ENCODE measurements at places on chromosomes 7 and 10.

GRCh38 chr10:132036887-132037675 is 28.7 kb upstream of the JAKMIP3 start:
- DNase-seq: no peak

DNA sequence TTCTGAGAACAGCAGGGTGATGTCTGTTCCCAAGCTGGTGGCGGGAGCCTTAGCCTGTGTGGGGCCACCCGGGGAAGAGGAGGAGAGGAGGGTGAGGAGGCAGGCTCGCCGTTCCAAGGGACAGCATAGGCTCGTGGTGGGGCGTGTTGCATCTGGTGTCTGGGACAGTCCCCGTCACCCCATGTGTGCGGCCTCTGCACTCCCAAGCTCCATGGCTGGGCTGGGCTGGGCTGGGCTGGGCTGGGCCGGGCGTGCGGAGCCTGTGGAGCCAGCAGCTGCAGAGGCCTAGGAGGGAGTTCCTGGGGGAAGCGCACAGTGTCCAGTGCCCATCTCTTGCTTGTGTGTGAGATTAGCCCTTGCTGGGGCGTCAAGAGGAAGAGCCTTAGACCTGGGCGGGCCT is 20.9 kb upstream of the TTYH3 start:
- no peak for DNase-seq

- DNase-seq: no peak
These were observed 422.6 kb upstream of the NUPR2 start for GRCh38 chr7:56538541-56539429.

DNA sequence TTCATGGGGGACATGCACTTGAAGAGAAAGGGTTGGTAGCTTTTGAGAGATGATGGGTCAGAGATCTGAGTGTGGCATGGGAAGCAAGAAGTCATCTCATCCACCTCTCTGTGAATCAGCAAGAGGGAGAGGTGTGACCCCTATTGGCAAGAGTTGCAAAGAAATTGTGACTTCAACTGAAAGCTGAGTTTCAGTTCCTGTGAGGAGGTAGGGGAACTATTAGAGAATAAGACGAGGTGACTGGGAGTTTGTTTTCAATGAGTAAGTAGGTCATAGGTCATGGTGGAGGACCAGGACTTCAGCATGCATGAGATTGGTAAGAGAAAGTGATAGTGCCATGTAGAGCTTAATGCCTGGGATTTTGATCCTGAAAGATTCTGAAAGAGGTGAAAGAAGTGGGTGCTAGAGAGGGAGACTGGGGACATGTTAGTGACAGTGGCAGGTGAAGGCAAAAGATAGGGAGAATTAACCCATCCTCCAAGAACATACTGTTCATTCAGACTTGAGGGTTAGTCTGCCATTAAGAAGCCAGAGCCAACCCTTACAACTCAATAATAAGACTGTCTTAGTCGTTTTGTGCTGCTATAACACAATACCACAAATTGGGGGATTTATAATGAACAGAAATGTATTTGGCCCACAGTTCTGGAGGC is 75.5 kb upstream of the CAPZA2 start:
- DNase-seq: no peak

DNA sequence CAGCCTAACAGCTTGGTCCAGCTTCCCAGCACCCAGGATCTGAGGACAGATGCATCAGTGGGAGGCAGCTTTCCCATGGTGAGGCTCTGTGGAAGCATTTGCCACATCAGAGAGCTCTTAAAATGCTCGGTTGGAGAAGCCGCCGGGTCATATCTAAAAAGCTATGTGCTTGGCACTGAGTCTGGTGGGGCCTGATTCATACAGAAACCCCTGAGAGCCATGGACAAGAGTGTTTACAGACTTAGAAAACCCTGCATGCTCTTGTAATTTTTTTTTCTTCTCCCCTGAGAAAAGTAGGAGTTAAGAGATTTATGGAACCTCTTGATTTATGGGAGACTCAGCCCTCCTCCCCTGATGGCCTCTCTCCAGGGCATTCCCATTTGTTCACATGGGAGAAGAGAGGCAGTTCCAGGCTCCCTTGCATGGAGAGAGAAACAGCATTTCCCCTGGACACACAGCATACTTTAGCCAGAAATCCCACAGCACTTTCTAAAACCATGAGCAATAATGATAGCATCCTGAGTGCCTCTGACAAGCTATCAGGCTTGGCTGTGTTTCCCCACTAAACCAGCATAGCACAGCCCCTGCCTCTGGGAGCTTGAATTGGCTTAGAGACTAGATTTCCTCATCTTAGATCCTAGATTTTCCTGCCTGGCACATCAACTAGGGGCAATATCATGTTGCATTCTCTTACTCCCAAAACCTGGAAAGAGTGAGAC is 322.1 kb upstream of the AUTS2 start:
- no peak for DNase-seq

- DNase-seq: no peak
These were observed 9.3 kb upstream of the PPP1R3A start for GRCh38 chr7:113928112-113928511.

DNA sequence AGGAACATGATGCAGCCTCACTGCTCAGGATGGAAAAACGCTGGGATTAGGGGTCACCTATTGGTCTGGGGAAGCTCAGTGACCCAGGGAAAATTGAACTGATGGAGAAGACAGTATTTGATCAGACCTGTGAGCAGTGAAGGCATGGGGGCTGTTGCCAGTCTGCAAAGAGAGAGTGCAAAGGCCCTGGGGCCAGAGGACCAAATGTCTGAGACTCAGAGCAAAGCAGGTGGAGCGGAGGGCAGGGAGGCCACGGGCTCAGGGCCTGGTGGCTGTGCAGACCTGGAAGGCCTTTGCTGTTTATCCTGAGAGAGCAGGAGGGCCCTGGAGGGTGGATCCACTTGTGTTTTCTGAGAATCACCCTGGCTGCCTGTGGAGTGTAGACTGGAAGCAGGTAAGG is 67.1 kb downstream of the INPP5A start:
- DNase-seq: no peak

DNA sequence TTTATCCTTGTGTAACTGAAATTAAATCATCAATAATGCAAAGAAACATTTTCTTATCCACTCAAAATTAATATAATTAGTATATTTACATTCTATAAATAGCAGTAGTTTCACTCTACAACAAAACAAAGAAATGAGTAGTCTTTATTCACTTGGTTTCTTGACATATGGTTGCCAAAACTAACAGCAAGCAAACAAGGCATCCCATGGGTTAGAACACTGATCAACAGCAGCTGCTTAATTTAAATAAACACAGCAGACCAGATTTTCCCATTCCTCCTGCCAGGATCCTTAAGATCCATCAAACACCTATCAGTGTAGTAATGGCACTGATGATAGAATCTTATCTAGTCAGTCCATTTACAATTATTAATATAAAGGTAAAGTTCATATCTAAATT is 22.1 kb downstream of the NCAPG2 start:
- no peak for DNase-seq

GRCh38 chr10:35191523-35191922 is 64.9 kb downstream of the CREM start:
- no peak for DNase-seq

- no peak for DNase-seq
These were observed 17.0 kb upstream of the C1GALT1 start for GRCh38 chr7:7165372-7165771.

DNA sequence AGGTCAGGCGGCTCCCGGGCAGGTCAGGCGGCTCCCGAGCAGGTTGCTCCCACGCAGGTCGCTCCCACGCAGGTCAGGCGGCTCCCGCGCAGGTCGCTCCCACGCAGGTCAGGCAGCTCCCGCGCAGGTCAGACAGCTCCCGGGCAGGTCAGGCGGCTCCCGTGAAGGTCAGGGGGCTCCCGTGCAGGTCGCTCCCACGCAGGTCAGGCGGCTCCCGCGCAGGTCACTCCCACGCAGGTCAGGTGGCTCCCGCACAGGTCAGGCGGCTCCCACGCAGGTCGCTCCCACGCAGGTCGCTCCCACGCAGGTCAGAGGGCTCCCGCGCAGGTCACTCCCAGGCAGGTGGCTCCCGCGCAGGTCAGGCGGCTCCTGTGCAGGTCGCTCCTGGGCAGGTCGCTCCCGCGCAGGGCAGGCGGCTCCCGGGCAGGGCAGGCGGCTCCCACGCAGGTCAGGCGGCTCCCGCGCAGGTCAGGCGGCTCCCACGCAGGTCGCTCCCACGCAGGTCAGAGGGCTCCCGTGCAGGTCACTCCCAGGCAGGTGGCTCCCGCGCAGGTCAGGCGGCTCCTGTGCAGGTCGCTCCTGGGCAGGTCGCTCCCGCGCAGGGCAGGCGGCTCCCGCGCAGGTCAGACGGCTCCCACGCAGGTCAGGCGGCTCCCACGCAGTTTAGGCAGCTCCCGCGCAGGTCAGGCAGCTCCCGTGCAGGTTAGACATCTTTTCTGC is 30.7 kb downstream of the PTPRN2 start:
- DNase-seq: no peak

GRCh38 chr7:118059209-118059608 is 124.8 kb upstream of the LSM8 start:
- no peak for DNase-seq

GRCh38 chr7:138784692-138785091 is 13.1 kb upstream of the TMEM213 start:
- no peak for DNase-seq

DNA sequence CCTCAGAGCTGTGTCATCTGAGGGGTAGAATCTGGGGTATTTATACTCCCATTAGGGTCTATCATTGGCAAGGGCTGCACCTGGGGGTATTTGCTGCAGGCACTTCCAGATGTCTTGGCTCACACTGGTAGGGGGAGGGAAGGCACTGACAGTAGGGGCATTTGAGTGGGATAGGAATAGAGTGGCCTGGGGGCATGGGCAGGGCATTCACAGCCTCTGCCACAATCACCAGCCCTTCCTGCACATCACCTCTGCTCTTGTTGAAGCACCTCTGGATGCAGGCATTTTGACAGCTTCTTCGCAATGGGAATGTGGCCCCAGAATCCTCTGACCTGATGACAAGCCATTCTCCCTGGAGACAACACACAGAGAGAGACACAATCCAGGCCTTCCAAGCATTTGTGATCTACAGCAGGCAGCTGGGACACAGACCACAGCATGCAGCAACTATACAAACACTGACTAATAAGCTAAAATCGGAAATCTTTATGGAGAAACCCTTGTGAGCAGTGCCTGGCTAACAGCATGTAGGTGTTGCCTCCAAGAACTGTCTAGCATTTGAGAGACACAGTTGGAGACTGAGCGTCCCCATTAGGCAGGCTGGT is 178.5 kb downstream of the KCNMA1 start:
- no peak for DNase-seq

DNA sequence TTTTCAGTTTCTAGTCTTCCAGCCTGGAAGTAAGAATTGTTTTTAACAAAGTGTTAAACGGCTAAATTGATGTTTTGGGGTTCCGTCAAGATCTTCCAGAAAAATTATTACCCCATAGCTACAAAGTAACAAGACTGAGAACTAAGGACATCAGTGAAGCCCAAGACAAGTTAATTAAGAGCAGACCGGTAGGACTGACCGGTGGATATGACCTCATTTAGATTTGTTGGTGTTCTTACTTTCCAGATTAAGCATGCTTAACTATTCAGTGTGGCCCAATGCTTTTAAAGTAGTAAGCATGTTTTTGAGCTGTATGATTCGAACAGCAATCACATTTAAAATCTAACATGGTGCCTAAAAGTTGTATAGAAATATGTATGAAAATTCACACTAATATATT is 73.1 kb upstream of the RPA3 start:
- DNase-seq: no peak

DNA sequence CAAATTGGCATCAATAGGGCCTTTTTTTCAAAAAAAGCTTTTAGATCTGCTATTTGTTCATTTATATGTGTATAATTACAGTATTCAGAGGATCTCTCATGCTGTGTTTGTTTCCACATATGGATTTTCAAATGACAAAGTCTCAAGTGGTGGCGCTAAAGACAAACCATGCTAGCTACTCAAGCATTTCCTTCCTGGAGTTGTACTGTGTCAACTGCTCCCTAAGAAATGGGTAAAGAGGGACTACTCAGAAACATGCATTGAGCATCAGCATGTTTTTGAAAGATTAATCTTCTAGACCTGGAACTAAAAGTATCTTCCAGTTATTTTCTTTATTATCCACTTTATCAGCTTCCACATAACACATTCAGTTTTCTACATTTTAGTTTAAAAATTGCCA is 12.7 kb downstream of the CNTNAP2 start:
- DNase-seq: no peak

DNA sequence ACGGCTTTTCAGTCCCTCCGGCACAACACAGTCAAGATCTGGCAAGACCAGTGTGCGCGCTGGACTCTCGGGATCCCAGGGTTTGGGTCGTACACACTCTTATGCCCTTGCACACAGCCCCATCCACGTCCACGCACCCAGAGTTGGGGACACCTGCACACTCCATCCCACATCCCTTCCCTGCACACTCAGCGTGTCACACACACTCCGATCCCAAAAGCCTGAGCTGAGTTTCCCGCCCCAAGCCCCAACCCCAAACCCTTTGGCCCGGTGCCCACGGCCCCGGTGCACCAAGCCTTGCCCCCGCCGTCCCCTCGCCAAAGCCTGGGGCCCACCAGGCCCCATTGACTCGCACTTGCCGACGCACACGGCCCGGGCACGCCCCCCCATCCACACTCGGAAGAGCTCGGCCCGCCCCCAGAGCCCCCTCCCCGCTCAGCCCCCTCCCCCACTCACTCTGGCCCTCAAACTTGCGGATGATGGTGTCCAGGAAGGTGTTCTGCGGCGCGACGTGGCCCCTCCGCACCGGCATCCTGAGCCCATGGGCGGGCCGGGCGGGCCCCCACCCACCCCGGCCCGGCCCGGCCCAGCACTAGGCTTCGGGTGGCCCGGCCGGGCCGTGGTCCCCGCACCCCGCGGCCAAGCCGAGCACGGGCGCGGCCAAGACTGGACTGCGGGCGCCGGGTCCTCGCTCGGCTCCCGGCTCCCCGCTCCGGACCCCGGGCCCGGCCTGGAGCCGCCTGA is 567 bp downstream of the KCNH2 start:
- DNase-seq: no peak

DNA sequence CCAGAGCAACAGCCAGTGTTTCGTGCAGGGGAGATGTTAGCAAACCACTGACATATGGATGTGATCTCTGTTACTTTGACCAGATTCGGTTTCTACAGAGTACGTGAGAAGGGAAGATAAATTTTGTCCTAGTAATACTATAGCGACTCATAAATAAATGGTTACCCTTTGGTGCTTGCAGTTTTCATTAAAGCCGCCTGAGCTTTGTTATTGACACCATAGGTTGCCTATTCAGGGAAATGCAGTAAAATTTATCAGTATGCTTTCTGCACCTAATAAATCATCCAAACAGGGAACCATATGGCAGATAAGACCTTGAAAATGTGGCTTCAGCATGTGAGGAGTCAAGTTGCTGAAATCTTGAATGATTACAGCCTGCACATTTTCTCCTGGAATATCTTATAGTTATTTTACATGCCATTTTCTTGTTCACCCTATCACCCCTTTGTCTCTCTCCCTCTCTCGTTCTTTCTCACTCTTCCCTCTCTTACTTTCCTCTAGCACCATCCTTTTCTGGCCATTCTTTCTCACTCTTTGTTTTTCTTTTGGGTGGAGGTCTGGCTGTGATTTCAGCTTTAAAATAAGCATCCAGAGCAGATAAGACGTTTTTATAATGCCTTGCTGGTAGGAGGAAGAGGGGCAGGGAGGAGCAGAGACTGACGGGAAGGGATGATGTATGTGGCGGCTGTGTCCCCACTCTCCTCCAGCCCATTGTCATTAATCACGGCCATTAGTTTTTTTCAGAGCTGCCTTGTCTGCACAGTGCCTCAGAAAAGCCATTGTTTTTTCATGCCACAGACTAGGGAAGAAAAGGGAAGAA is 182.5 kb downstream of the LRMDA start:
- DNase-seq: no peak

- no peak for DNase-seq
These were observed 541.4 kb downstream of the TCERG1L start for GRCh38 chr10:130770018-130770630.

- no peak for DNase-seq
These were observed 15.0 kb upstream of the GFRA1 start for GRCh38 chr10:116287906-116288501.

- DNase-seq: no peak
These were observed 167.1 kb upstream of the FAM3C start for GRCh38 chr7:121563177-121563576.
